ENCODE measurements at places on chromosomes 2 and 18.

DNA sequence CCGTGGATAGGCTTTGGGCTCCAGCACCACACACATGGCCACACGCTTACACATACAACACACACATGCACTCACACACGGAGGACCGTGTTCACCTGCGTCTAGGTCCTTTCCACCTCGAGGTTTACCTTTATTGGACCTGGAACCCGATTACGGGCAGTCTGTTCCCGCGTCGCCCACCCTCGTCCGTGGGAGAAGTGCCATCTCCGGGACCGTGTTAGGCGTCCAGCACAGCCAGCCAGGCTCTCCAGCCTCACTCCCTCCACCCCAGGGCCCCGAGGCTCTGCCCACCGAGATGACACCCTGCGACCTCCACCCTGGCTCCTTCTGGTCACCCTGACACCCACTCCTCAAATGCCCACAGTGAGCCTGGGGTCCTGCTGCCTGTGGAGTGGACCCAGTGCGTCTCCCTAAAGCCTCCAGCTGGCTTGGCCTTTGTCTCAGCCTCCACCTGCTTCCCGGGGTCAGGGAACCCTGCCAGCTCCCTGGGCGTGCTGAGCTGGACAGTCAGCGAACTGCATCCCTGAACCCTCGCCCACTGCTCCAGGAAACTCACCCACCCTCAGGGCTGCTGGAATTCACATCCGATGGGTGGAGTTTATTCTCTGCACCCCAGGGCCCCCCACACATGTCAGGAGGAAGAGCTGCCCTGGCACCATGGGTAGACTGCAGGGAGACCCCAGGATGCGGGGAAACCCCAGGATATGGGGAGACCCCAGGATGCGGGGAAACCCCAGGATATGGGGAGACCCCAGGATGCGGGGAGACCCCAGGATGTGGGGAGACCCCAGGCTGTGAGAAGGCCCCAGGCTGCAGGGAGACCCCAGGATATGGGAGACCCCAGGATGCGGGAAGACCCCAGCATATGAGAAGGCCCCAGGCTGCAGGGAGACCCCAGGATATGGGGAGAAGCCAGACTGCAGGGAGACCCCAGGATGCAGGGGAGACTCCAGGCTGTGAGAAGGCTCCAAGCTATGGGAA is 33.0 kb downstream of the ADI1 start:
- DNase-seq = no peak

DNA sequence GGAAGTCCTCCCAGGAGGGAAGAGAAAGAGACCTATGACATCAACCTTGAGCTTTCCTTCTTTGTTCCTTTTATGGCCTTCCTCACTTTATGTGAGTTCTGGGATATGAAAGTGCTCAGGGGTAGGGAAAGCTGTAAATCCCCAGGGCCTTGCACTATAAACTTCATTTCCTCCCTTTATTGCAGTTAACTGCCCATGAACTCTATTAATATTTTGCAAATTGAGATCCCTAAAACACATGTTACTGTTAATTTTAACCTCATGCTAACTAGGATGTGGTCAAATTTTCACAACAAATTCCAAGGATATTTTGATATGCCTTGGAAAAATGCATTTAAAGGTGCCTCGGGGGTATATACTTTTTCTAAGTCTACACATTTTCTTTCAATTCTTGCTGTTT is 359.9 kb downstream of the OSR1 start:
- no peak for DNase-seq

DNA sequence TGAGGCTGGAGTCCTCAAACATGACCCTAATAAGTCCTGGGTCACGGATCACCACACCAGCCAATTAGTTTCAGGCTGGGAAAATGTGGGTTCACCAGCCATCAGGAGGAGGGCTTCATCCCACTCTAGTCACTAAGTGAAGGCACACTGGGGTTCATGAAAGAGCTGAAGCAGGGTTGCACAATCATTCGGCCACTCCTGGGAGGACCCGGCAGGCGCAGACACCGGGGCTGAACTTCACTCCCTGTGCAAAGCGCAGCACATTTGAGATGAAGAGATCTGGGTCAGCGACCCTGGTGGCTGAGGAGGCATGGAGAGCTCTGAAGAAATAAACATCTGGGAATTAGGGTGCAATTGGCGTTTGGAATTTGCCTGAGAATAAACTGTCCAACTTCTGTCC is 684.4 kb upstream of the SALL3 start:
- no peak for DNase-seq

DNA sequence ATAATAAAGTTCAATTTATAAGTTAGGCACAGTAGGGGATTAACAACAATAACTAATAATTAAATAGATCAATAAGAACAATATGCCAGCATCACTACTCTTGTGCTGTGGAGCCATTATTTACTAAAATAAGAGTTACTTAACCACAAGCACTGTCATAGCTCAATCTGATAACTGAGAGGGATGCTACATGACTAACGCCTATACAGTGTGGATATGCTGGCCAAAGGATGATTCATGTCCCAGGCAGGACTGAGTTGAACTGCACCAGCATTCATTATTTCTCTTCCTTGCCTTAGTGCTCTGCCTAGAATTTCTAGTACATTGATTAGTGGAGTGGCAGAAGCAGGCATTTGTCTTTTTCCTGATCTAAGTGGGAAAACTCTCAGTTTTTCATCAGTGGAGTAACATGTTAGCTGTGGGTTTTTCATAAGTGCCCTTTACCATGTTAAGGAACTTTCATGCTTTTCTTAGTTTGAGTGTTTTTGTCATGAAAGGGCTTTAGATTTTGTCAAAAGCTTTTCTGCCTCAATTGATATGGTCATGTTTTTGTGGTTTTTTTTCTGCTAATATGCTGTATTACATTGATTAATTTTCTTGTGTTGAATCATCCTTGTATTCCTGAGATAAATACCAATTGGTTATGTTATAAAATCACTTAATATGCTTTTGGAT is 21.7 kb downstream of the KIAA1328 start:
- DNase-seq = no peak

- no peak for DNase-seq
These were observed 142.9 kb upstream of the IL1R2 start for GRCh38 chr2:101848769-101849410.

GRCh38 chr2:101127319-101128056 is 23.7 kb downstream of the TBC1D8 start:
- no peak for DNase-seq

- DNase-seq = no peak
These were observed 460 bp upstream of the SEMA4F start for GRCh38 chr2:74653589-74653984.

- DNase-seq = no peak
These were observed 62.6 kb downstream of the TMEM131 start for GRCh38 chr2:97932975-97933662.

- DNase-seq = no peak
These were observed 130.9 kb downstream of the MYCN start for GRCh38 chr2:16071039-16071864.

DNA sequence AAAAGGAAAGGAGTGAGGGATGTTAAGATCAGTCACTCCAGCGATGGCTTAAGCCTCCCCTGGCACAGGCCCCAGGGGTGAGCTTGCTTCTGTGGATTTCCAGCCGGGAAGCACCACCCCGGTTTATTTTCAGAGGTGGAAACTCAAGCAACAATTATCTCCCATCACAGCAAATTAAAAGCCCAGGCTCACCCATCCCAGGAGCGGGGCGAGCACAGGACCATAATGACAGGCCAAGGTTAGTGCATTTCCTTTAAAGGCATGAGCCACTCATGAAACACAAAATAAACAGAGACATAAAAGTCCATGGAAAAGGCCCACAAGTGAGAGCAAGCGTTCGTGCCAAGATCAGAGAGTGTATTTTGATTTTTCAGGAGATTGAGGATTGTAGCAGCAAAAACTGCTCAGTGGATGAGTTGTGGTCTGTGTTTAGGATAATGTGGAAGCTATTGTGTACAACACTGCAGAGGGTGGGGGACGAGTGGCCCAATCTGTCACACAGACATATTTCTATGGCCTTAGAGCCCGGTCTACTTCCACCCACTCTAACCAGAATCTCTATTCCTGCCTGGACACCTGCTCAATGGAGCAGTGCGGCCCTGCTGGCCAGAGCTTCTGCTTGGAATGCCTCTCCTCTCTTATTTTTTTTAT is 111.4 kb upstream of the CDC42EP3 start:
- DNase-seq = no peak

DNA sequence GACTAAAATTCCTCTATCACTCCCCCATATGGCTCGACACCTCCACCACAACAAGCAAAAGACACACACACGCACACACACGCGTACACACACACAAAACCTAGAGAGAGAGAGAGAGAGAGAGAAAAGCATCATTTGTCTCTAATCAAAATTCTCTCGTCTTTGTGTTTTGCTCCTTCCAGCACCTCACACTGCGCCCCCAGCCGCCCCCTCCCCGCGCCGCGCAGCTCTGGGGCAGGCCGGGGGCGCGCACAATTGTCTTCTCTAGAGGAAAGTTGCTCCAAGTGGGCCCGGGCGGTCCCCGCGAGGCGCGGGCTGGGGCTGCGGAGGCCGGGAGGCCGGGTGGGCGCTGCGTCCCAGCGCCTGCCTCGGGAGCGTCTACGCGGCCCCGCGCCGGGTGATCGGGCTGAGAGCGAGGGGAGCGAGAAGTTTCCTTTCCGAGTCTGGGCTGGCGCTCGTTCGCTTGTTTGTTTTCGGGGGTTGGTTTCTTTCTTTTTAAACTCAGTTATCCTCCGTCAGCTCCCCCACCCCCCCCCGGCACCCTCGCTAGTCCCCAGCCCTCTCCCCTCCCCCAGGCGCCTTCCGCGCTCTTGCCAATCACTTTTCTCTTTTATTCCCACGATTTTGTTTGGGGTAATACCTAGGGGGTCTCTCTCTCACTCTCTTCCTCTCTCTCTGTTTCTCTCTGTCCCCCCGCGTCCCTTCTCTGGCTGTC is 4.1 kb downstream of the ZEB2 start:
- no peak for DNase-seq

DNA sequence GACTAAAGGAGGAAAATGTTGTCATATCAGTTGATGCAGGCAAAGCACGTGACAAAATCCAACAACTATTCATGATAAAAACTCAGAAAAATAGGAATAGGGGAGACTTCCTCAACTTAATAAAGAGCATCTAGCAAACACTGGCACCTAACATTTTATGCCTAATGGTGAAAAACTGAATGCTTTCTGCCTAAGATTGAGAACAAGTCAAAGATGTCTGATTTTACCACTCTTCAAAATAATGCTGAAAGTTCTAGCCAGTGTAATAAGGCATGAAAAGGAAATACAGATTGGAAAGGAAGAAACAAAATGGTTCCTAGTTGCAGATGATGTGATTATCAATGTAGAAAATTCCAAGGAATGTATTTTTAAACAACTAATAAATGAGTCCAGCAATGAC is 58.4 kb downstream of the SMAD4 start:
- DNase-seq = no peak

DNA sequence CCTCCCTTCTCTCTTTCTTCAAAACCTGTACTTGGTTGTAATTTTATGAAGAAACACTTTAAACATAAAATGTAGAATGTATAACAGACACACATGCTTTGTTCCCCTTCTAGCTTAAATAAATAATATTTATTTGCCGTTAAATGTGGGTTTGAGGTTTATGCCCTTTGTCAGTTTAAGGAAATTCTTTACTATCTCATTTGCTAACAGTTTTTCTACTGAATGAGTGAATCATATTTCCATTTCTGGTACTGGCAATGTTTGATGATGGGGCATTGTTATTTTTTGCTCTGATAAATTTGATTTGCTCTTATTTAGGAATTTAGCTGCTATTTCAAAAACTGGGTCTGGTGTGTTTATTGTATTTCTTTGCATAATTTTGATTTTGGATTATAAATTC is 555.6 kb downstream of the CCDC85A start:
- no peak for DNase-seq

- DNase-seq = no peak
These were observed 120.2 kb downstream of the MEIS1 start for GRCh38 chr2:66555091-66555490.

GRCh38 chr2:211371465-211371864 is 815.1 kb downstream of the CPS1 start:
- no peak for DNase-seq

- no peak for DNase-seq
These were observed 2.7 kb downstream of the EPHA4 start for GRCh38 chr2:221569425-221569845.

- no peak for DNase-seq
These were observed 363.1 kb downstream of the LRP1B start for GRCh38 chr2:141767691-141768090.

DNA sequence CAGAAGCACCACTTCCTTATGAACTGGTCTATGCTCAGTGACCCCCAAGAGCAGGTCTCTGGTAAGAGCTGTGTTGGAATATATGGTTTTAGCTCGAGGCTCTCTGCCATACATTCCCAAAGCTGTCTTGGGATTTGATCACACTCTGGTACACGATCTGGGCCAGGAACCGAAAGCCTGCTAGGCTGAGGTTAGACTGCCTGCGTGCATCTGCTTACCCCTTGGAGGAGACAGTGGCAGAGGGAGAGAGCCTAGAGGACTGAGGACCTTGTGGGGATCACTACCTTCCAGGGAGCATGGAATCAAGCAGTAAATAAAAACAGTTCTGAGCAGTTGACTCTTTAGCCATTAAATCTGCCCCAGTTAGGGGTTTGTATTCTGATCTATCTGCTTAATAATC is 63.7 kb downstream of the ZNF532 start:
- no peak for DNase-seq

DNA sequence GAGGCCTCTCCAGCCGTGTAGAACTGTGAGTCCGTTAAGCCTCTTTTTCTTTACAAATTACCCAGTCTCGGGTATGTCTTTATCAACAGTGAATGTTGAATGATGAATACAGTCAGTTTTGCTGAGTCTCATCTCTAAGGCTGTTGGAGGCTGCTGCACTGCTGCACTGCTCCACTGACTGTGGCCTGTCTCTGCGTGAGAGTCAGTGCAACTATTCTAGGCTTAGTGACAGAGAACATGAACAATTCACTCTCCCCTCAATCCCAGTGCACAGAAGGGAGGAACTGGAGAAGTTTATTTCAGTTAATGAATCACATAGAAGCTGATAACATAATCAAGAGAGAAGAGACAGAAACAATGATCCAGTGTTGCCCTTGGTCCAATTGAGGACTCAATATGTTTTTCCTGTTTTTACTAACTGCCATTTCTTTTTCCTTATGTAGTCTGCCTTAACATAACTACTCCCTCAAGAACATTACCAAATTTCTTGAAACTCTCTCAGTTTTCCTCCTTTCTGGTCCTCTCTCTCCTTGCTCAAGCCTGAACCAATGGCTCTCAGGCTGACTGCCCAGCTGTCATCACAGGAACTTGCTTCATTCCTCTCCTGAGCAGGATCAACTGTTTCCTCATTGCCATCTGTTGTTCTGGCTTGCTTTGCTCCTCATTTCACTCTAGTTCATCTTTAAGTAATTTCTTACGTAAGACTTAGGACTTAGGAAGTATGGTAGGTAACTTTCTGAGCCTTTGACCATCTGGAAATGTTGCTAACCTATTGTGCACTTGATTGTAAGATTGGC is 483.2 kb downstream of the METTL4 start:
- no peak for DNase-seq

DNA sequence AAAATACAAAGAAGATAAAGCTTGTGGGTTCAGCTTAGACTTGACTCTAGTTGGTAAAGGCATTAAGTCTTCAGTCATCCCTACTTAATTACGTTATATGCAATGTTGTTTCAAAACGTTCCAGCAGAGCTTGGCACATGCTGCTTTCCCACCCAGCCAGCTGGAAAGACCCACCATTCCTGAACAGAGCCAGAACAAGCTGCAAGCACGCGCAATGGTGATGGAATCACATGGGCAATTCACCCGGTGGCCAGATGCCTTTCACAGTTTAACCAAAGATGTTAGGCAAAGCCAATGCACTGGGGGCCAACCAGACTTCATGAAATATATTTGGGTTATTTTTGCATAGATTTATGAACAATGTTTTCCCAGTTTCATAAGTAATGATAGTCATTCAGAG is 123.4 kb upstream of the CDH20 start:
- DNase-seq = no peak

All from left renal pelvis (tissue), 4 donors.